ENCODE measurements at places on chromosomes 2 and 18.

GRCh38 chr2:232633413-232634205 lies at the start of gene EFHD1:
Gene EFHD1, plus strand, starts transcription at chr2:232633604. Its CDS starts 101 bp downstream, at chr2:232633705.
- DNase-seq: no peak

GRCh38 chr2:158619496-158619895 lies 162.7 kb downstream of the PKP4 start:
- DNase-seq: no peak

- peak; percentile 46 for DNase-seq
Observed at GRCh38 chr2:152189622-152190495, 14.3 kb upstream of the STAM2 start.

DNA sequence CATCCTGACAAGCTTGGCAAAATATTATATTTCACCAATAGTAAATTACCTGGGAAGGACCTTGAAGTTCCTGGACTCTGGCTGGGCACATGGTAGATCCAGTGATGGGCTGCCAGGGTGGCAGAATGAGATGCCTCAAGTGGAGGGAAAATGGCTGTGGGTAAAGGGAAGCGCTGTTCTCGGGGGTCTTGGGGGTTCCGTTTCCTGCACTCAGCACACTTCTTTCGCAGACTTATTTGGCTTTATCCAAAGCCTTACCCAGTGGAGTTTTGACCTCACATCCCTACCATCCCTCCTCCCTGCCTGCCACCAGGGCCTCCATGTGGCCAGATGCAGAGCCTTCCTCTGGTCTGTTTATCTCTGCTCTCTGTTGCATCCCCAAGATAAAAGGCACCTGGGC lies 654.9 kb upstream of the HS6ST1 start:
- DNase-seq: no peak

- DNase-seq: no peak
Observed at GRCh38 chr2:108965540-108966289, 23.3 kb downstream of the EDAR start.

- no peak for DNase-seq
Observed at GRCh38 chr2:238638982-238639628, 208.8 kb upstream of the TWIST2 start.

- peak; percentile 56 for DNase-seq
Observed at GRCh38 chr2:25190536-25190935, 22.2 kb upstream of the POMC start.

GRCh38 chr2:84700006-84700405 lies 180.9 kb downstream of the TRABD2A start:
- no peak for DNase-seq

- DNase-seq: no peak
Observed at GRCh38 chr2:218429911-218430692, 11.2 kb downstream of the VIL1 start.

DNA sequence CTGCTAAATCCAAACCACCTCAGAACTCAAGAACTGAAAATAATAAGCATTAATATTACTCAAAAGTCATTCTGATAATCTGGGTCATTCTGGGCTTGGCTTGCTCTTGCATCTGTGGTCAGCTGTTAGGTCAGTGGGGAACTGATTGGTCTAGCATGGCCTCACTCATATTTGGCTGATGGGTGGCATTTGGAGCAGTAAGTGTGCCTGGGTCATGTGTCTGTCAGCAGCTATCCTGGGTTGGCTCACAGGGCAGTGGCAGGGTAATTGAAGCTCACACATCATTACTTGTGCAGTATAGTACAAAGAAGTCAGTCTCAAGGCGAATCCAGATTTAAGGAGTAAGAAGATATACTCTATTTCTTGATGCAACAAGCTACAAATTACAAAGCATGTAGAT lies 9.6 kb downstream of the RPL37A start:
- DNase-seq: no peak

GRCh38 chr2:187642498-187642897 lies 88.3 kb upstream of the TFPI start:
- DNase-seq: no peak

- DNase-seq: no peak
Observed at GRCh38 chr2:206045251-206045650, 40.7 kb downstream of the INO80D start.

- DNase-seq: no peak
Observed at GRCh38 chr2:10230499-10230898, 72.2 kb upstream of the HPCAL1 start.

- no peak for DNase-seq
Observed at GRCh38 chr2:26269571-26270158, 24.9 kb downstream of the HADHB start.

DNA sequence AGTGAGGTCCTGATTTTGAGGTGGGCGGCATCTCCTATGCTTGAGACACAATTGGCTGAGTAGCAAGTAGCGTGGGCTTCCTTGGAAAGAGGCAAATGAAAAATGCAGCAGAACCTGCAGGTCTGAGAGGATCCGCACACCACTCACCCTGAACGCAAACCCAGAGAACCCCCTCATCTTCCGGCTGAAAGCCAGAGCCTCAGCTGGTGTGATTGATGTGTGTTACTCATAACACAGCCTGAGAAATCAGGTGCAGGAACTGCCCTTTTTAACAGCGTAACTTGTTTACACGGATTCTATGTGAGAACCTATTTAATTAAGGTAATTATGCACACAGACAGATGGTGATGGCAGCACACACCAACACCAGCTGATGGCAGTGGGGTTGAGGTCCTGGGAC lies 123.4 kb downstream of the MRO start:
- no peak for DNase-seq

- DNase-seq: no peak
Observed at GRCh38 chr2:80012061-80012460, 292.5 kb downstream of the LRRTM1 start.

- no peak for DNase-seq
Observed at GRCh38 chr2:138445227-138445626, 56.3 kb upstream of the SPOPL start.

DNA sequence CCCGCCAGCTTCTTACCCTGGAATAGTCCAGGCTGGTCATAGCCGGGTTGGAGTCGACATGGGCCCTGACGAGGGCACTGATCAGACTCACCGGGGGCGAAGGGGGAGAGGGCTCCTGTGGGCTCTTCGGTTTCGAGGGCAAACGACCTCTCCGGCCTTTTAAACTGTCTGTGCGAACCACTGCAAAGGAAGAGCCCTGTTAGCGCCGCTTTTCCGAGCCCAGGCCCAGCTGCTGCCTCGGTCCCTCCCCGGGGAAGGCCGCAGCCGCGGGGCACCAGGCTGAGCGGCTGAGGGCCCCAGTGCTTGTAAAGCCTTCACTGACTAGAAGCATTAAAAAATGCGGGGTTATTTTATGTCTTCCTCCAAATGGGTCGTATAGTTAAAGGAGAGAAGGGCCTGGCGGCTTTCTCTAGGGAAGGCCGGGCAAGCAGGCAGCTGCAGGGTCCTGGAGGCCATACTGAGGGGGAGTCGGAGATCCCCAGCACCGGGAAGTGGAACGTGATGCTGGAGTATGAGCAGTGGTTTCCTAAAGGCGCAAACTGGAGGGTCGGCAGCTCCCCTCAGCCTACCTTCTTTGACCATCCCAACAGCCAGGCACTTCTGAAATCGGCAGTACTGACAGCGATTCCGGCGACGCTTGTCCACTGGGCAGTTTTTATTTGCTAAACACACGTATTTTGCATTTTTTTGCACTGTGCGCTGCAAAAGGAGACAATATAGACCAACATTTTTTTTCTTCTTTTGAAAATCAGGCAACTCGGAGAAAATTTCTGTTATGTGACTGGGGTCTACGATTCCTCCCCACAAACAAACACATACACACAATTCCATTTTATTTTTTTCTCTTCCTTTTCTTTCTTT lies 4.5 kb downstream of the NR4A2 start:
- DNase-seq: no peak

DNA sequence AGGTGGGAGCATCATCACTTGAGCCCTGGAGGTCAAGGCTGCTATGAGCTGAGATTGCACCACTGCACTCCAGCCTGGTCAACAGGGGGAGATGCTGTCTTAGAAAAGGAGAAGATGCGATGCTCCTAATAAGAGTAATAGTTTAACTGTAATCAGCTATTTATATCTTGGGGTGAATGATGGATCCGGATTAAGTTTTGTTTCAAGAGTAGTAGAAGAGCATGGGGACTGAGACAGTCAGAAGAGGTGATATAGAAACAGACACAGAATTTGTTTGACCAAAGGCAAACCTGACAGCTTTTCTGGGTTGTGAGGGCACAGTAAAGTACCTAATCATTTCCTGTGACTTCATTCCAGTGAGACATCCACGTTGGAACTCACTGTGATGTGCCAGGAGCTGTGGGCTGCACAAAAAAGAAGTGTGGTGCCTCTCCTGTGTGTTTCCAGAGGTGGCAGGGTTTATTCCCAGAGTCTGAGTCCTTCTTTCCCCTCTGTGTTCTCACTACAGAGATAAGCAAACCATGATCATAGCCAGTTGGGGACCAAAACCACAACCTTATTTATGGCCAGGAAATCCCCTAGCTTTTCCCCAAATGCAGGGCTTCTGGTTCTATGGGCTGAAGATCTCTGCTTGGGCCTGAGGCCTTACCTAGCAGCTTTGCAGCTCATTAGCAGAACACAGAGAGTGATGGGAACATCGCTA lies 113.7 kb downstream of the XRCC5 start:
- no peak for DNase-seq

- no peak for DNase-seq
Observed at GRCh38 chr18:52465391-52465790, 125.4 kb downstream of the DCC start.

GRCh38 chr2:26740890-26741302 lies 23.2 kb upstream of the SLC35F6 start:
- no peak for DNase-seq

- DNase-seq: no peak
Observed at GRCh38 chr2:159206736-159207380, 79.6 kb downstream of the WDSUB1 start.

DNA sequence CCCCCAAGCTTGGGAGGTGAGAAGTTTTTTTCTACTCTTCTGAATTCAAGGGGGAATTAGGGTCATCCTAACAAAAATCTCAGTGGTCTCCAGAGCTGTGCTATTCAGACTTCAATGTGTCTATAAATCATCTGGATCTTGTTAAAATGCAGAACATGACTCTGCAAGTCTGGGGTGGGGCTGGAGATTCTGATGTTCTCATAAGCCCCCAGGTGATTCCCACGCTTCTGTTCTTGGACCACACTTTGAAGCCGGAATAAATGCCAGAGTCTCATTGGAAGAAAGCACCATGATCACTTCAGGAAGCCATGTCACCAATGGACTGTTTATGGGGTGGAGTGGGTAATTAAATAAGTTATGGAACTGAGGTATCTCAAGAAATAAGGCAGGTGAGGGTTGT lies 22.2 kb upstream of the SLC16A14 start:
- DNase-seq: no peak

DNA sequence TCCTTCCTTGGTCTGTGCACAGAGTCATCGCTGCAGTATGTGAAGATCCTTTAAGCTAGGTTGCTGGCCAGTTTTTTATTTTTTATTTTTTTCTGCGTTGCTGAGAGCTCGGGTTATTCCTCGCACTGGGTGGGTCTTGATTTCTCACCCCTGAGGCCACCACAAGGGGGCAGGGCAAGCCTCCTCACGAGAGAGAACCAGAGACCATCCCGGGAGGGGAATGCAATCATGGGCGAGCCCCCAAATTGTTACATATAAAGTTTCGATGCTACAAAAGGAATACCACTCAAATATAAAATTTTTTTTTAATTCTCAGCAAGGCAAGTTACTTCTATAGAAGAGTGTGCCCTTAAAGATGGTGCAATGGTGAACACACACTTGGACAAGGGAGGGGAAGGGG lies 24.9 kb downstream of the HTR2B start:
- DNase-seq: no peak

DNA sequence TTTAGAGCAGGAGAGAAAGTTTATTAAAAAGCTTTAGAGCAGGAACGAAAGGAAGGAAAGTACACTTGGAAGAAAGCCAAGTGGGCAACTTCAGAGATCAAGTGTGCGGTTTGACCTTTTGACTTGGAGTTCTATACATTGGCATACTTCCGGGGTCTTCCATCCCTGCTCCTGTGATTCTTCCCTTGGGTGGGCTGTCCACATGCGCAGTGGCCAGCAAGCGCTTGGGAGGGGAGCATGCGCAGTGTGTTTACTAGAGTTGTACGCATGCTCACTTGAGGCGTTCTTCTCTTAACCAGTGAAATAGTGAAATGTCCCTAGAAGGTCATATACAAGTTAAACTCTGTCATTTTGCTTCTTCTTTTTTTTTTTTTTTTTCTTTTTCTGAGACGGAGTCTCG lies 56.9 kb upstream of the ZNF532 start:
- DNase-seq: no peak

DNA sequence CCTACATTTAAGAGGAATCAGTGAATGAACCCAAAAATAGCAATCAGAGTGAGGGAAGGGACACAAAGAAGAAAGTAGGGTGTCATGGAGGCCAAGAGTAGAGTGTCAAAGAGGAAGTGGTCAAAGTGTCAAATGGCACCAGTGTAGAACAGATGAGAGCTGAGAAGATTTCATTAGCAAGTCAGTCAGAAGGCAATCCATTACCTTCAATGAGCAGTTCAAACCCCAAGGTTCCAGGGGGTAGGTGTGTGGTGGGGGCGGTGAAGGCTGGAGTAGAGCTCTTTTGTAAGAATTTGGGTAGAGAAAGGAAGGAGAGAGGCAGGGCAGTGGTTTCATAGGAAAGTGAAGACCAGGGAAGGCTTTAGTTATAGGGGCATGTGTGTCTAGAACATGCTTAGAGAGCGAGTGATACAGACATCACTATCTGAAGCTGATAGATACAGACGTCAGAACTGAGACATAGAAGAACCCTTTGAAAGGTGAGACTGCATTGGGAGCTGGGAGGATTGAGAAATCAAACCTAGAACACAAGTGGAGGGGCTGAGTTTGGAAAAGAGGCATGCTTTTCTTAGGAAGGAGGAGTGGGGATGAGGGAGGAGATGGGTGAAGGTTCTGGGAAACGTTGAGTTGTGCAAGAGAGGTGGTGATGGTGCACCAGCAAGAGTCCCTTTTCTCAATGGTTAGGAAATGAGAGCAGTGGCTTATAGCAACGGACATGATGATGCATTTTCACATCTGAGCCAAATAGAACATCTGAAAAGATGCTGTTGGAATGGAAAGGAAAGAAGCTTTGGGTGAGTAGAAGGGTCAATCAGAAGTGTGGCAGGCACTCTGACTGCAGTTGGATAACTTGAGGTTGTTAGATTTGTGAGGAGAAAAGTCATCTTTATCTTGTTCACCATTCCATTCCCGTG lies 48.9 kb upstream of the IL1RL1 start:
- DNase-seq: no peak

DNA sequence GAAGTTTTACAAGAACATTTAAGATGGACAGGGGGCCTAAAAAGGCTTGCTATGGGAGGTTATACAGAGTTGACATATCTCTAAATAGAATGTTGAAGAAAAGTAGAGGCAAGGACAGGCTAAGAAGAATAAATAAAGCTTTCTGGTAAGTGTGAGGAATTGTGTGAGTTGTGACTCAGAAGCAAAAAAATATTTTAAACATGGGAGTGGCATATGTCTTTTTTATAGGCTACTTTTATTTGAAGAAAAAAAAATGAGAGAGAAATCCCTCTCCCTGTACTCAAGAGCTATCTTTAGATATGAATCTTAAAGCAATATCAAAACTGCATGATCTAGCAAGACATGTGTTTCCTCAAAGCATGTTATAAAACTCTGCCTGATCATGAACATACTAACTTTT lies 41.1 kb downstream of the RAB3GAP1 start:
- no peak for DNase-seq
